ENCODE measurements at places on chromosomes 13 and 19.

GRCh38 chr13:71672512-71672911, 194.5 kb downstream of the DACH1 start:
- no peak for DNase-seq

DNA sequence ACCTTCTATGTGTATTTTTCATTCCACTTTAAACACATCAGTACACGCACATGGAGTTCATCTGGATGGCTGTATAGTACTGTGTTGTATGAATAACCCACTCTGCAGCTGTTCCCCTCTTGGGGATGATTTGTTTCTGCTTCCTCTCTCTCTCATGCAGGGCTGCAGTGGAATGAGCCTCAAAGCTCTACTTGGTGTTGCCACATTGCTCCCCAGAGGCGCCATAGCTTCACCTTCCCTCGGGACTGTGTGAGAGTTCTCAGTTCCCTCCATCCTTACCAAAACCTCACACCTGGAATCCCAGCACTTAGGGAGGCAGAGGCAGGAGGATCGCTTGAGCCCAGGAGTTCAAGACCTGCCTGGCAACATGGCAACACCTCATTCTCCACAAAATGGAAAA, 28.4 kb upstream of the GPR183 start:
- DNase-seq: no peak

DNA sequence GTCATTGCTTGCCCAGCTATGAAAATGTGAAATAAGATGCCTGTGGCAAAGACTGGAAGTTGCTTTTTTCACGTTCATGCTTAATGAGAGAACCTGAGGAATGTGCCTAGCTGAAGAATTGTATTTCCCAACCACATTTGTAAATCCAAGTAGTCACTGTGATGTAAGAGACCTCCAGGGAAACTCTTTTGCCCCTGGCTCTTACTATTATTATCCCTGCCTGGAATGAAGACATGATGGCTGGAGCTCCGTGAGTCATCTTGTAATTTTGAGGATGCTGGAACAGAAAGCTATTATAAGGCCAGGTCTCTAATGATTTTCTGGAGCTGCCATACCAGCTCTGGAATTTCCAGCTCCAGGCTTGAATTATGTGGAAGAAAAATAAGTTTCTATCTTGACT, 894.3 kb downstream of the DIAPH3 start:
- no peak for DNase-seq

- no peak for DNase-seq
These were observed 271.9 kb upstream of the SPRY2 start for GRCh38 chr13:80612804-80613203.

DNA sequence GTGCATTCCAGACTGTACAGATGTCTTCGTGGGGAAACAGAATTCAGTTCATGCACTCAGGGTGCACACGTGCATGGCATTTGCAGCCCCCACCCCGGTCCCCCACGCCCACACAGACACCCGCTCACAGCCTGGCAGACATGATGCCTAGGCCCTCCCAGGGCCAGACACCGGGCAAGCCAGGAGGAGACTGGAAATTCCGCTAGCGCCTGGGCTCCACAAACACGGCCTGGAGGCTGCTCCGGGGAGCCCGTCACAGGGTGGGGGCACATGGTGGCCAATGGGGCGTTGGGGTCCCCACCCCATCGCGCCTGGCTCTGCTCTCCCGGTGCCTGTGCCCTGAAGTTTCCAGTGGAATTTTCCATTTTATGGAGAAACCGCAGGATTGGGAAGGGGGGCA, 3.6 kb downstream of the CILP2 start:
- DNase-seq: no peak

DNA sequence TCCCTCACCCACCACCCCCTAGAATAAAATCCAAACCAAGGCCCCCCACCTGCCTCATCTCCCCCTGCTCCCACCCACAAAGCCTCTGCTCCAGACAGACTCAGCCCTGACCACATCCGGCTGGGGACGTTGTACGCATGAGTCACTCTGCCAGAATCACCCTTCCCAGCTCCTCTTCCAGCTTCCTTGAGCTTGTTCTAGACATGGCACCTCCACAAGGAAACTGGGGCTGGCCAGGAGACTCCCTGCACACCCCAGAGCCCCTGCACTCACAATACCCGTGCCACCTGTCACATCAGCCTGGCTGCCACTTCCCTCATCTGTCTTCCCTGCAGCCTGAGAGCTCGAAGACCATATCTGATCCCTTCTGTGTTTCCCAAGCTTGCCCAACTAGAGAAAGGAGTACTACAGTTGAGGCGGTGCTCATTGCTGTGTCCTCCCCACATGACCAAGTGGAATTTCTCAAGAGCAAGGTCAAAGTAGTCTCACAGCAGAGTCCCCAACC, 9.7 kb downstream of the DEDD2 start:
- no peak for DNase-seq

DNA sequence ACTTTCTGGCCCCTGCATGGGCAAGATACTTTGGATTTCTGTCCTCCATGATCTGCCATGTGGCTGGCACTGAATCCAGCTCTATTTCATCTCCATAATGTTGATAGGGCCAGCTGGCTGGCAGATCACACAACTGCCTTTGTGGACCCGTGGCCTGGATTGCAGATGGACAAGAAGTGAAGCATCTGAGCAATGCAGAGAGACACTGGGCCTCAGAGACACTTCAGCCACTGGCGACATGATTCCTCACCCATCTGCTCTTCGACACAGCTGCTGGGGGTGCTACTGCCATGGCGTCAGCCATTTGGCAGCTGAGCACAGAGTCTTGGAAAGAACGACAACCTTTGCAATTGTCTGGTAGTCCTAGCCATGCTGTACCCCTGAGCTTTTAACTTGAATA, 79.5 kb upstream of the MYO16 start:
- no peak for DNase-seq

DNA sequence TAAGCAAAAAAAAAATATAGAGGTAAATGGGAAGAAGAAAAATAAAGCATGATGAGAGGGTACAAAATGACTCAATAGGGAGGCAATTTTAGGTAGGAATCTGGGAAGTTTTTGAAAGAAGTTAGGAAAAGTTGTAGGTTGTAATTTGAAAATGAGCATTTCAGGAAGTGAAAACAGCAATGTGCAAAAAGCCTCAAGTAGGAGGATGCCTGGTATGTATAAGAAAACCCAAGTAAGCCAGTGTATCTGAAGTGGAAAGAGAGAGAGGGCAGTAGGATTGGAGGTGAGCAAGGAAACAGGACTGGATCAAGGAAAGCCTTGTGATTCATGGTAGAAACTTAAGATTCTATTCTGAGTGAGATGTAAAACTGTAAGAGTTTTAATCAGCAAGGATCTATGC, 121.6 kb upstream of the SPRY2 start:
- no peak for DNase-seq

- no peak for DNase-seq
These were observed 65.1 kb downstream of the TM9SF2 start for GRCh38 chr13:99566125-99567083.

DNA sequence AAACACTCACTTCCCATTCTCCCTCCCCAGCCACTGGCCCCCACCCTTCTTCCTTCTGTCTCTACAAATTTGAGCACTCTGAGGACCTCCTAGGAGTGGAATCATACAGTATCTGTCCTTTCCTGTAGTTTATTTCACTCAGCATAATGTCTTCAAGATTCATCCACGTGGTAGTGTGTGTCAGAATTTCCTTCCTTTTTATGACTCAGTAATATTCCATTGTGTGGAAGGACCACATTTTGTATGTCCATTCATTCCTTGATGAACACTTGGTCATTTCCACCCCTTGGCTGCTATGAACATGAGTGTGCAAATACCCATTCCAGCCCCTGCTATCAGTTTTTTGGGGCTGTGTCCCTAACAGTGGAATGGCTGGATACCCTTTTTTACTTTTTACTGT, 9.8 kb downstream of the KLF2 start:
- no peak for DNase-seq

Data from NCI-H1105 treated with DMSO at 0.1 percent for 48 hours (cell line).